Endothelial cell (in vitro differentiated cells): ENCODE measurements at places on chromosomes 11 and 22. TPM values are rescaled to one million over a fixed set of nuclear protein-coding genes. Genes with fewer than 3 reads are reported as not detected.

Gene TBC1D22A
- 25.3 TPM for total RNA-seq

Gene PRRG4
- not detected for total RNA-seq

Gene FOXRED2
- 17.6 TPM for total RNA-seq

Gene GGTLC2
- not detected for total RNA-seq

Gene CLCF1
- 12.6 TPM for total RNA-seq

Gene DLG2
- total RNA-seq, result 5.1 TPM

Gene DUSP8
- 2.2 TPM for total RNA-seq

Gene RASGRP2
- 139 TPM for total RNA-seq

Gene PGA5
- 1.2 TPM for total RNA-seq

Gene TENM4
- total RNA-seq, result 1.8 TPM

Gene KCNQ1
- total RNA-seq, result 35.3 TPM

Gene LDLRAD3
- total RNA-seq, result 28.5 TPM

DNA sequence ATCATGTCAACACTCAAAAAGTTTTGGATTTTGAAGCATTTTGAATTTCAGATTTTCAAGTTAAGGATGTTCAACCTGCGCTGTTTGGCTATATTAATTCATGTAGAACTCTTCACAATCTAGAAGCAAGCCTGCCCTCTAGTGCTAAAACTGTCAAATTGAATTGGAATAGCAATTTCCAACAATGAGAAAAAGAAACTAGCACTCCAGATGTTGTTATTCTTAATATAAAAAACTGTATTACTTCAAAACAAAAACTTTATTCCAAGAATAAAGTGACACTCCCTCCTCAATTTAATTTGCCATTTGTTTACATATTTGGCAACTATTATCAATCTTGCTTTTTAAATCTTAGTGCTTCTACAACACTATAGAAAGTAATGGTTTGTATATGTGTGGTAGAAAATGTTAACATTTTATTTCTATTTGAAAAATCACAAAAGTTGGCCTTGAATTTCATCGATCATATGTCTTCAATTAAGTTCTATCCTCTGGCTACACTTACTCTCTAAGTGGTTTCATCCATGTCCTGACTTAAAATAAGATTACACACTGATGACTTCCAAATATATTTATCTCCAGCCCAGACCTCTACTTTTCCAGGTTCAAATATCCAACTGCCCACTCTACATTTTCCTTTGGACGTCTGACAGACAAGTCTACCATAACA is 36.6 kb downstream of the DCUN1D5 start:
- H3K27me3 ChIP-seq, result no peaks in the 10 kb centered on the region
- no peak overlapping the region for H3K4me3 ChIP-seq
- no peak for DNase-seq
- no peaks in the 10 kb centered on the region for H3K4me1 ChIP-seq
- no peak overlapping the region for H3K27ac ChIP-seq

DNA sequence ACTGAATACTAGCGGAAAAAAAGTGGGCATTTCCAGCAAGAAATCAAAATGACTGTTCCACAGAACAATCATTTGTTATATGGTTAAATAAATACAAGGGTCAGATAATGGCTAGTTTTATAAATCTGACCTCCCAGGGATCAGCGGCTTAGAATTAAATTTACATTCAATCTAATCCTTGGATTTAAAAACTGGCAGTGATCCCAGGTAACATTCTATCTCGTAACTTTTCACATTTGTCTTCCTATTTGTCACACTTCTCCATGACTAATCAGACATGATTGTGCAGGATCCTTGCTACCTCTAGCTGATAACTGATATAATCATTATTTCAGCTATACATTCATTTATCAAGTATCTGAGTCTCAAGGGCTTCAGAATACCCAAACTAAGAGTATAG is 2.9 kb upstream of the MMP3 start:
- DNase-seq, result no peak
- no peak overlapping the region for H3K27ac ChIP-seq
- no peak overlapping the region for H3K4me3 ChIP-seq
- H3K27me3 ChIP-seq, result no peaks in the 10 kb centered on the region

GRCh38 chr11:46402957-46403902 is 11.7 kb upstream of the CHRM4 start:
- H3K27ac ChIP-seq, result no peak overlapping the region
- H3K4me3 ChIP-seq, result no peak overlapping the region
- DNase-seq, result no peak
- peaks cover 32% of the 10 kb centered on the region for H3K36me3 ChIP-seq
- H3K4me1 ChIP-seq, result no peaks in the 10 kb centered on the region

DNA sequence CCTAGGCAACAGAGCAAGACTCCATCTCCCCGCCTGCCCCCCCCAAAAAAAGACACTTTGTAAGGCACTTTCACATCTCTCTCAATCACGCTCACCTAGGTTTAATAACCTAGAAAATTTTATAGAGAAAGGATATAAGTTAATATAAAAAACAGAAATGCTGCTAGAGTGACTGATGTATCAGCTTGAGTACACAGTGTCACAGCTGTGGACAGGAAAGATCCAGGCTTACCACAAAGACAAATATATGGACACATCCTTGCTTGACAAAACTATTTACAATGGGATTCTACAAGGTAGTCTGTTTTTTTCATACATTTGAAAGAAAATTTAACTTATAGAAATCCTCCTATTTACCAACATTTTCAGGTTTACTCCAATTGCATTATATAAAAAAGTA is 96.7 kb downstream of the ABTB2 start:
- H3K4me3 ChIP-seq, result no peak overlapping the region
- H3K27ac ChIP-seq, result no peak overlapping the region
- H3K27me3 ChIP-seq, result peaks cover 3% of the 10 kb centered on the region
- DNase-seq, result no peak
- no peaks in the 10 kb centered on the region for H3K36me3 ChIP-seq

DNA sequence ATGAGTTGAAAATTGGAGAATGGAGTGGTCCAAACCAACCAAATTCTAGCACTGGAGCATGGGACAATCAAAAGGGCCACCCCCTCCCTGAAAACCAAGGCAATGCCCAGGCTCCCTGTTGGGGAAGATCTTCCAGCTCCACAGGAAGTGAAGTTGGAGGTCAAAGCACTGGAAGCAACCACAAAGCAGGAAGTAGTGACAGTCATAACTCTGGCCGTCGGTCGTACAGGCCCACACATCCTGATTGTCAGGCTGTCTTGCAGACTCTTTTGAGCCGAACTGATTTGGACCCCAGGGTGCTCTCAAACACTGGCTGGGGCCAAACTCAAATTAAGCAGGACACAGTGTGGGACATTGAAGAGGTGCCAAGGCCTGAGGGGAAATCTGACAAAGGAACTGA is 80.5 kb upstream of the ADSL start:
- peak overlapping the region; percentile 90 for H3K27ac ChIP-seq
- no peak for DNase-seq
- peaks cover 38% of the 10 kb centered on the region for H3K36me3 ChIP-seq
- peak overlapping the region; percentile 84 for H3K4me3 ChIP-seq
- H3K4me1 ChIP-seq, result peaks cover 37% of the 10 kb centered on the region

GRCh38 chr11:134037046-134037908 is 31.6 kb upstream of the JAM3 start:
- H3K4me1 ChIP-seq, result peaks cover 16% of the 10 kb centered on the region
- peak; percentile 69 for DNase-seq
- peak overlapping the region; percentile 88 for H3K4me3 ChIP-seq
- H3K36me3 ChIP-seq, result no peaks in the 10 kb centered on the region
- H3K27me3 ChIP-seq, result peaks cover 11% of the 10 kb centered on the region

- peaks cover 6% of the 10 kb centered on the region for H3K36me3 ChIP-seq
- H3K27ac ChIP-seq, result no peak overlapping the region
- H3K4me3 ChIP-seq, result no peak overlapping the region
- DNase-seq, result no peak
- H3K27me3 ChIP-seq, result peaks cover 10% of the 10 kb centered on the region
- peaks cover 28% of the 10 kb centered on the region for H3K4me1 ChIP-seq
Measured at GRCh38 chr22:43819931-43820640, 8.0 kb upstream of the EFCAB6 start.

DNA sequence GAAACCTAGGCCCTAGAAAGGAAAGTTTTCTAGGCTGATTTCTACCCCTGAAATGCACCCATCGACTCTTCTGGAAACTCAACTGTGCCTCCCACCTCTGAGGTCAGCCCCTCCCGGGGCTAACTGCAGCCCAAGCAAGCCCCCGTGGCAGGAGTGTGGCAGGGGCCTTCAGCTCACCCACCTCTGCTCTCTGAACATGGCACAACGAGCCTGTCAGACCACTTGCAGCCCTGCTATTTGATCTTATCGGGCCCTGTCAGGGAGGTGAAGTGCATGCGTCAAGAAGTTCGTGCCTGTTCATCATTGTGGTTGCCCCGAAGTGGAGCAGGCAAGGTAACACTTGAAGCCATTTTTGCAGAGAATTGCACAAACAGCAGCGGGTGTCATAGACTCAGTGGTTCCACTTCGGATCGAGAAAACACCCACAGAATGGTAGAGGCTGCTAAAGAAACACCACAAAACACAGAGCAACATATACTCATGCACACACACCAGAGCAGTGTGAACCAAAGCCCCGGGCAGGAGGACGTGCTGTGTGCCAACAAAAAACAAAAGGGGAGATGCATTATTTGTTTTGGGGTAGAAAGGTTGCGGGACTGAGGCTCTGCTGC is 262.7 kb downstream of the ETS1 start:
- H3K27ac ChIP-seq, result no peak overlapping the region
- peaks cover 15% of the 10 kb centered on the region for H3K4me1 ChIP-seq
- no peak for DNase-seq
- no peaks in the 10 kb centered on the region for H3K36me3 ChIP-seq
- no peak overlapping the region for H3K4me3 ChIP-seq

DNA sequence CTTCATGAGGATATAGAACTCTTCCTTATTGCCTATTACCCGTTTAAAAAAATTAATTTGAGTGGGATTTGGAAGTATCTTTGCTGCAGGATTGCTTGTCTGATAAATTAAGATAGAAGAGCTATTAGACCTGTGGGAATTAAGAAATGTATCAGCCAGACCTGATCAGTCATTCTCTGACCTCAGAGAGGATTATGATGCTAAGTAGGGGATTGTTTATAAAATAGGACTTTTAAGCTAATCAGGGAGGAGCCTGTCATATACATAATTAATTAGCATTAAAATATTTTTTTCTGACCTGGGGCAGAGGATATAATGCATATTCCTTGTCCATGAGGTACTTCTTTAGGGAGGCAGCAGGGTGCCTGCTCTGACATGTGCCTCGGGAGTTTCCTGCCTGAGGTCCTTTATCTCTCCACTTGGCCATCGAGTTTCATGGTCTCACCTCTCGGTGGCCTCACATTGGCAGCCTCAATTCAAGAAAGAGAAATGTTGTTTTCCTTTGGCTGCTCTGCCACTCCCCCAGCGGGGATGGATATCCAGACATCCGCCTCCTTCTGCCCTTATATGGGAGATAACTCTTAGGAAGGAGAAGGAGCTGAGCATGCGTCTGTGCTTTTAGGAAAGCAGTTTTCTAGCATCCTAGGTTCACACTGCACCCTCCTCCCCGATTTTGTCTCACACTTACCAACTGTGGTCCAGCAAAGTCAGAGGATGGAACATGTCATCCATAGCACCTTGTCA is 41.1 kb downstream of the DIXDC1 start:
- H3K4me1 ChIP-seq, result peaks cover 34% of the 10 kb centered on the region
- peak; percentile 13 for DNase-seq
- H3K4me3 ChIP-seq, result peak overlapping the region; percentile 78
- no peak overlapping the region for H3K27ac ChIP-seq

DNA sequence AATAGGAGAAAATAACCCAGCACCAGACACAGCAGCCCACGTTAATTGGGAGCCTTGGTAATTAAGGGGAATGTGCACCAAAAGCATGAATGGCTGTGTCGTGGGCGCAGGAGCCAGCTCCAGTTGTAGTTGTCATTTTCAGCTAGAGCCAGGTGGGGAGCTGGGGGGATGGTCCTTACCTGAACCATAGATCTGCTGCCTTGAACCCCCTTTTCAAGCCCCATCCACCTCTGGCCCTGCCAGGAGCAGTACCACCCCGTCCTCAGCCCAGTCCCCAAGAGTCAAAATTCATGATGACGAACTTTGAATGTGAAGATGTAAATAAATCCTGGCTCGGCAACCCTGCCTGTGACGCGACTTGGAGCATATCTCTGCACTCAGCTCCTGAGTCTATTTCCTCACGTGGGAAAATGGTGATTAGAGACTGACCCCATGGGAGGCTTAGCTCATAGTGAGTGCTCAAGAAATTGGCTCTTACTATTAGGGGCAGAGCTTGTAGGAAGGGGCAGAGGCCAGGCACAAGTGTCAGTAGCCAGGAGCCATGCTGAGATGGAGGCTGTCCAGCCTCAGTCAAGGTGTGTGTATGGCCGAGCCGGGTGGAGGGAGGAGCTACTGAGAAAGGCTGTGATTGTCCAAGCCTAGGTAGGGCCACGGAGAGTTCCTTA is 794 bp upstream of the FXYD6 start:
- H3K4me3 ChIP-seq, result peak overlapping the region; percentile 87
- DNase-seq, result no peak
- peaks cover 28% of the 10 kb centered on the region for H3K4me1 ChIP-seq
- peaks cover 25% of the 10 kb centered on the region for H3K27me3 ChIP-seq
- H3K27ac ChIP-seq, result no peak overlapping the region

DNA sequence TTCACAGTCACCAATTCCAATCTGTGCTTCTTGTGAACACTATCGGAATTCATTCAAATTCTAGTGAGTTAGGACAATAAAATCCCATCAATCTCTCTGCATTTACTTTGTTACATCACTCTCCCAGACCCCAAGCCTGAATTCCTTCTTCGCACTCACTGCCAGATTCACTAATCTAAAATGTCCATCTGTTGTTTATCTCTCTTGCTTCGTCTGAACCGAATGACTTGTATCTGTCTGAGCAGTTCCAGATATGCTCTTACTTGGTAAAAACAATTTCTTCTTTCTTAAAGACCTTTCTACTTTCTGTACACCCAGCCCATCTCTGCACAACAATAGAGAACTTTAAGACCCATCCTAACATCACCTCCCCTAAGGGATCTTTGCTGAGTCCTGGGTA is 7.0 kb downstream of the MMP10 start:
- H3K4me3 ChIP-seq, result no peak overlapping the region
- H3K4me1 ChIP-seq, result no peaks in the 10 kb centered on the region
- H3K27me3 ChIP-seq, result no peaks in the 10 kb centered on the region
- no peak for DNase-seq
- H3K27ac ChIP-seq, result no peak overlapping the region
- no peaks in the 10 kb centered on the region for H3K36me3 ChIP-seq

GRCh38 chr11:71255800-71256479 is 3.6 kb upstream of the SHANK2 start:
- peaks cover 13% of the 10 kb centered on the region for H3K4me1 ChIP-seq
- no peak for DNase-seq
- no peaks in the 10 kb centered on the region for H3K36me3 ChIP-seq

DNA sequence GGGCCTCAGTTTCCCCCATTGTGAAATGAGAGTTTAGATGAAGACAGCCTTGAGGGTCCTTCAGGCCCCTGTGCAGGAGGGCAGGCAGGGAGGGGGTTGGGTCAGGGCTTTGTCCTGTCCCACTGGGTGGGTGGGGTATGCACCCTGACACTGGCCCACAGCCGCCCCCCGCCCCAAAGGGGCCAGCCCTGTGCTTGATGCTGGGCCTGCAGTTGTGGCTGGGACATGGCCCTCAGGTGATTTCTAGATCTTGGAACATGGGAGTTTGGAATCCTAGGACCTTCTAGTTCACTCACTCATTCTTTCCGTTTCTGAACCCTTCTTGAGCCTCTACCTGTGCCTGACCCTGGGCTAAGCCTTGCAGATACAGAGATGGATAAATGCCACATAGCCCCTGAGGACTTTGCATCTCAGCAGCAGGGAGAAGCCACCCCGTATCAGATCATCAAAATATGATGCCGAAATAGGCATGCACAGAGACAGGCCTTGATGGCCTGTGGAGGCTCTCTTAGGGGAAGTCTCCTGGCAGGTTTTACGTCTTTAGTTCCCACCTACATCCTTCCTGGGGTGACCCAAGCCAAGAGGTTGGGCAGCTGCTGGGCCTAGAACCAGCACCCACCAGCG is 76.0 kb downstream of the FBLN1 start:
- DNase-seq, result no peak
- H3K4me1 ChIP-seq, result peaks cover 5% of the 10 kb centered on the region
- H3K4me3 ChIP-seq, result no peak overlapping the region
- peaks cover 10% of the 10 kb centered on the region for H3K27me3 ChIP-seq
